ENCODE measurements at places on chromosomes 16 and 17.

GRCh38 chr16:51030516-51030915 lies 120.6 kb downstream of the SALL1 start:
- no peak for DNase-seq

DNA sequence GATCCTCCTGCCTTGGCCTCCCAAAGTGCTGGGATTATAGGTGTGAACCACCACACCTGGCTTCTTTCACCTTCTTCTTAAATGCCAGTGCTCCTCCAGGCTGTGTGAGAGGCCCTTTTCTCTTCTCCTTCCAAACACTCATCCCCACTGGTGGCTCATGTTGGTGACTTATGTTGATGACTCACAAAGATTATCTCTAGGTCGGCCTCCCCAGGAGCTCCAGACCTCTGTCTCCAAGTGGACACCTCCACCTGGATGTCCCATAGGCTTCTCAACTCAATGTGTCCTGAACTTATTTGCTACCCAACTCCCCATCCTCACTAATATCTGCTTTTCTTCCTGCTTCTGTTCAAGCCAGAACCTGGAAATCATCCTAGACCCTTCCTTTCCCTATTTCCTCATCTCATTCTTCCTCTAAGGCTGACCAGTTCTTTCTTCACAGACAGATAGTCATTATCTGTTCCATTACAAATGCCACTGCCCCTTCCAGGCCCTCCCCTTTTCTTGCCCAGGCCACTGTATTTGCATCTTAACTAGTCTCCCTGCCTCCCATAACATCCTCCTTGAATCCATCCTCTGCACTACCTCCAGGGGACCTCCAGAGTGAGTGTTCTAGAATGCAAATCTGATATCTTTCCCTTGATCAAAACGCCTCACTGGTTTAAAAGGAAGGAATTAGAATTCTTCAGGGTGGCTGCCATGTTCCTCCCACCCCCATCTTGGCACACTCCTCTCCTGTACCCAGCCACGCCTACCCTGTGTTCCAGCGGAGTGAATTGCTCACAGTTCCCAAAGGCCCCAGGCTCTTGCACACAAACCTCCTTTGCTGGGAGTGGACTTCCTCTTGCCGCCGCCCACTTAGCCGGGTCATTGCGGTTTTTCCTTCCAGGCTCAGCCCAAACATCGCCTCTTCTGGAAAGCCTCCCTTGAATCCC lies 34.8 kb upstream of the FBXO47 start:
- no peak for DNase-seq

DNA sequence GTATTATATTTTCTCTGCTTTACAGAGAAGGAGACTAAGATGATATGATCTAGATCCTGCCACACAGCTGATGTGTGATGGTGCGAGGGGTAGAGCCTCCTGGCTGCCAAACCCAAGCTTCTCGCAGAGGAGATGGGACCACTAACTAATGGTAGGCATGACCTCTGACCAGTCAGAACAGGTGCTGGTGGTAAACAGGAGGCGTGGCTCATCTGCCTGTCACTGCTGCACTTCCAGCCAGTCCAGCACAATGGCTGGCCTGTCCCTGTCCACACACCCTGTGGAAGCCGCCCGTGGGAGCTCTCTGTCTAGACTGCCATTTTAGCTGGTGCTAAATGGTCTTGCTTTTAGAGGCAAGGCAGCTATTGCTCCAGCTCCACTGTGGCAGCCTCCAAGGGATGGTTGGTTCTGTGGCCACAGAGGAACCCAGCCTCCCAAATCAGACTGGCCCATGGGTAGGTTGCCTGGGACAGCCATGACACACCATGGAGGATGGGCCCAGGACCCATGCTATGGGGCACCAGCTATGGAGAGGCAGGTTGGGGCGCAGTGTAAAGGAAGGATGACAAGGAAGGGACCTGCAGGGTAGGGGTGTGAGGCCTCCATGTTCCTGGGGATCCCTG lies 86.7 kb downstream of the KSR1 start:
- no peak for DNase-seq

GRCh38 chr17:42855048-42855596 lies 4.1 kb downstream of the AOC3 start:
- DNase-seq: no peak

DNA sequence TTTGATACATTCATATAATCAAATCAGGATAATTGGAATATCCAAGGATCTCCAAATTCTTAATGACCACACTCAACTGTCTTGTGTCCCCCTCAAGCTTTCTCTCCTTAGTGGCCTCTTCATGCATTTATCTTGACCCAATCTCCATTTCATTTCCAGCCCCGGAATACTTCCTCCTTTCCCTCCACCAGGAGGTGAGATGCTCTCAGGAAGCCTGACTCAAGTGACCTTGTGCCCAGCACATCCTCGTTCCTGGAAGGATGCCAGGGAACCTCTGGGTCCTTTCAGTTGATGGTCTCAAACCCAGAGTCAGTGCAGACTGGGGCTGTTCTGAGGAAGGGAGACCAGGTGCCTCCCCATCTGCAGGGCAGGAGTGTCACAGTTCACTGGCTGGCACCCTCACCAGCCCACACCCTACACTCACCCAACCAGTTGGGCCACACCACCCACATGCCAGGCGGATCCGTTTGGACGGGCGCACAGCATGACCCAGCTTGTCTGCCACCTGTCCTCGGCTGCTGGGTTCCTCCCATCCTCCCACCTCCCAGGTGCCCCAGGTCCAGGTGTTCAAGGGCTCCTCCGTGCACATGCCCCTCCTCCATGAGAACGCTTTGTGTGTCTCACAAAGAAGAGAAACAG lies 14.0 kb upstream of the EMP2 start:
- no peak for DNase-seq

GRCh38 chr17:66955821-66956220 lies 8.7 kb upstream of the CACNG4 start:
- no peak for DNase-seq

DNA sequence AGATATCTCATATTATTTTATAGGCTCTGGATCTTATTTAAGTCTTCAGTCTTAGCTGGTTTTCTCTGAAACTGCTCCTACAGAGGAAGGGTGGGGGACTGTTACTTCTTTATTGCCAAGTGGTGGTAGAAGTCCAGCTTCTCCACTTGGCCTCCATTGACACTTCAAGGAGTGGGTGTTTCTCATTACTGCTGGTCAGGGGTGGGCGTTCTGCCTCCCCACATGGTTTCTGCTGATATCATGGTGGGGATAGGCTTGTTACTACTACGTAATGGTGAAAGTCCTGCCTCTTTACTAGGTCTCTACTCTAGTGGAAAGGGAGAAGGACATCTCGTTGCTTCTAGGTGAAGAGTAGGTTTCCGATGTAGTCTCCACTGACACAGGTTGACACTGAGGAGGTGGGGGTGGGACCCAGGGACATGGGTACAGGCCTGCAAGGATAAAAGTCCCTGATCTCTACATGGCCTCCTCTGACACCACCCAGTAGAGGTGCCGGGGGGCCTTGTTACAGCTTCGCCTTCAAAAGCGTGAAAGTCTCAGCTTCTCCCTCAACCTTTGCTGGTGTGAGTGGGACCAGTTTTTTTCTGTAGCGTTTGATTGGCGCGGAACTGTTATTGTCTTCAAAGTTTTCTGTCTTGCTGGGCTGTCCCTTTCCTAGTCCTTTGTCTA lies 20.3 kb downstream of the PRAC1 start:
- no peak for DNase-seq

- no peak for DNase-seq
Observed at GRCh38 chr17:48443712-48444111, 13.7 kb upstream of the SKAP1 start.

DNA sequence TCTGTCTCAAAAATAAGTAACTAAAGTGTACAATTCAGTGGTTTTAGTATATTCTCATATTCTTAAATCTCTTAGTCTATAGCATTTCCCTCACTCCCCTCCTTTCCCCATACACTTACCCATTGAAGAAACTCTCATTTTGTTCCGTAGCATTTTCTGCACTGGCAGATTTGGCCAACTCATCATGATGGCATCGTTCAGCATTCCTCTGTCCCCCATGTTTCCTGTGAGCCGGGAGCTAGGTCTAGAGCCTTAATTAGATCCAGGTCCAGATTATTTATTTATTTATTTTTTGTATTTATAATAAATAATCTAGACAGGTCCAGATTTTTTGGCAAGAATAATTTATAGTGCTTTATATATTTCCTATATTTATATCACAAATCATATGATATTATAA lies 31.0 kb downstream of the HEATR3 start:
- no peak for DNase-seq

GRCh38 chr17:37174205-37174604 lies 201.6 kb upstream of the C17orf78 start:
- DNase-seq: peak; percentile 8

- DNase-seq: no peak
Observed at GRCh38 chr17:37220607-37220953, 155.2 kb upstream of the C17orf78 start.

GRCh38 chr16:85166281-85166680 lies 54.0 kb upstream of the CIBAR2 start:
- no peak for DNase-seq

DNA sequence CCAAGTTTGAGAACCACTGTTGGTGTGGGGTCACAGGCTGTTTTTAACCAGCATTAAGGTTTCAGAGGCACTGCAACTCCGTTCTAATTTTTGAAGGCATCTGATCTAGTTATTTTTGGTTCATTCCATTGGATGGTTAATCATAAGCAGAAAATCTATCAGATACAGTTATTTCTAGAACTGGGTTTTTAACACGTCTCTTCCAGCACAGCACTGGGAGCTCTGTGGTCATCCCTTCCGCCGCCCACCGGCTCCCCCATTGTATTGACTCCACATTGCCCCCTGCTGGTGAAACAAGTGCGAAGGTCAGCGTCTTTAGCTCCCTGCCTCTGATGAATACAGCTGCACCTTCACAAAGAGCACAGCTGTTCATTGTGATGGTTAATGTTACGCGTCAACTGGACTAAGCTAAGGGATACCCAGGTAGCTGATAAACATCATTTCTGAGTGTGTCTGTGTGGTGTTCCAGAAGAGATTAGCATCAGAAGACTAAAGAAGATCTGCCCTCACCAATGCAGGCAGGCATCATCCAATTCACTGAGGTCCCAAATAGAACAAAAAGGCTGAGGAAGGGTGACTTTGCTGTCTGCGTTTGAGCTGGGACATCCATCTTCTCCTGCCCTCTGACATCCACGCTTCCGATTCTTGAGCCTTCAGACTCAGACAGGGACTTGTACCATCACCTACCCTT lies 8.5 kb downstream of the CCL18 start:
- peak; percentile 25 for DNase-seq

DNA sequence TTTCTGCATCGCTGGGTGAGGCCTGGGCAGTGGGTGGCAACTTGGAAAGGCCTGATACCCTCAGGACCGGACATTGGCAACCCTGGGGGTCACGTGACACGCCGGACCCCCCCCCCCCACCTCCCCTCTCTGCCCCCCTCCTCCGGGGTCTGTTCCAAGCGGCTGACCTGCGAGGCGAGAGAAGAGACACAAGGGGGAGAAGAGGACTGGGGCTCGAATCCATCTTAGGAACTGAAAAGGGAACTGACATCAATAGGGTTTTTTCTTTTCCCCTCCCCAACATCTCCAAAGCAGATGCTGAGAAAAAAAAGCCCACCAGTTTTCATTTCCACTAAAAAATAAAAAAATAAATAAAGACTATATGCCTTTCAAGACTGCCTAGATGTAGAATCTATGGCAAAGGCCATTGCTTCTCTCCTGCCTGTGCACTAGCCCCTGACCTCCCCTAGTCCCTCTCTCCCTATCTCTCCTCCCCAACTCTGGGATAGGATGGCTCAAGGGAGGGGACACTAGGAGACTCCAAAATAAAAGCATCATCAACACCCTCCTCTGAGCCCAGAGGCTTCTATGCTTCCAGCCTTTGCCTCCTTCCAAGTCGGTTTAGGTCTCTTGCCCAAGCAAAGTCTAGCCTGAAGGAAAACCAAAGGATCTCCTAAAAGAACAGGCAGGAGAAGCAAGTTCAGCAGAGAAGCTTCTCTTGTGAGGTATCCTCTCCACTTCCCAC lies 7.7 kb upstream of the HOXB2 start:
- DNase-seq: no peak

GRCh38 chr17:7146115-7146514 lies 31.5 kb upstream of the ASGR2 start:
- DNase-seq: no peak

GRCh38 chr17:39352511-39352910 lies 48.9 kb downstream of the FBXL20 start:
- no peak for DNase-seq

DNA sequence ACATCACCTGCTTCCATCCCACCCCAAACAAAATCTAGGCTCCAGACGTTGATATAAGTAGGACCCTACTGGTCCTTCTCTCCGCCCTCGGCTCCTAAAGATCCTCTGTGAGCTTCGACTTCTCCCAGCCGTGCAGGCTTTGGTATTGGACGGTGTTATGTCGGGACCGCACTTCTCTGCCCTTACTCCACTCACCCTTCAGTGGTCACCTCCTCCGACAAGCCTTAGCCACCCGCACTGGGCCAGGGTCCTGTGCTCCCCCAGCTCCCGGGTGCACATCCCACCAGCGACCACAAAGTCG lies 1.6 kb downstream of the PSMB10 start:
- DNase-seq: no peak

GRCh38 chr17:69716556-69716955 lies 302.1 kb downstream of the MAP2K6 start:
- no peak for DNase-seq

DNA sequence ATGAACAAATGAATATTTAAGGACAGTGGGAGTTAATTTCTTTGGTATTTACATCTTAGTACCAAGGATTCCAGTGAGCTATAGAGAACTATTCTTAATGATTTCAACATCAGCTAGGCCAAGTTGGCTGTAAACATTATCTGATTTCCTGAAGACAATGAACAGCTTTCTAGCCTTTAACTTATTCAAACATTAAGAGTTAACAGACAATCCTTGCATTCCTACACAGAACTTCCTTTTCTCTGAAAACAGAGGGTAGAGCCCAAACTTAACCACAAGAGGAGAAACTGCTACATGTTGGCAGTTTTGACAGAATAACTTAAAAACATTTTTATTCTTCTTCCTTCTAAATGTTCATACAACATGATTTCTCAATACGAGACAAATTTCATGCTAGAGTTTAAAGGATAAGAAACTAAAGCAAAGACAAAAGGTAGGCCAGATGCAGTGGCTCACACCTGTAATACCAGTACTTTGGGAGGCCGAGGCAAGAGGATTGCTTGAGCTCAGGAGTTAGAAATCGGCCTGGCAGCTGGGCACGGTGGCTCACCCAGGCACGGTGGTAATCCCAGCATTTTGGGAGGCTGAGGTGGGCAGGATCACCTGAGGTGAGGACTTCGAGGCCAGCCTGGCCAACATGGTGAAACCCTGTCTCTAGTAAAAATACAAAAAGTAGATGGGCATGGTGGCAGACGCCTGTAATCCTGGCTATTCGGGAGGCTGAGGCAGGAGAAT lies 4.4 kb downstream of the CRLF3 start:
- DNase-seq: no peak

GRCh38 chr16:50285406-50286003 lies 19.2 kb downstream of the ADCY7 start:
- no peak for DNase-seq

Measured in left renal pelvis (tissue), 4 donors.